ENCODE measurements at places on chromosomes 3 and 15.

GRCh38 chr15:74400313-74400860 lies 32.9 kb upstream of the CYP11A1 start:
- no peak for DNase-seq

DNA sequence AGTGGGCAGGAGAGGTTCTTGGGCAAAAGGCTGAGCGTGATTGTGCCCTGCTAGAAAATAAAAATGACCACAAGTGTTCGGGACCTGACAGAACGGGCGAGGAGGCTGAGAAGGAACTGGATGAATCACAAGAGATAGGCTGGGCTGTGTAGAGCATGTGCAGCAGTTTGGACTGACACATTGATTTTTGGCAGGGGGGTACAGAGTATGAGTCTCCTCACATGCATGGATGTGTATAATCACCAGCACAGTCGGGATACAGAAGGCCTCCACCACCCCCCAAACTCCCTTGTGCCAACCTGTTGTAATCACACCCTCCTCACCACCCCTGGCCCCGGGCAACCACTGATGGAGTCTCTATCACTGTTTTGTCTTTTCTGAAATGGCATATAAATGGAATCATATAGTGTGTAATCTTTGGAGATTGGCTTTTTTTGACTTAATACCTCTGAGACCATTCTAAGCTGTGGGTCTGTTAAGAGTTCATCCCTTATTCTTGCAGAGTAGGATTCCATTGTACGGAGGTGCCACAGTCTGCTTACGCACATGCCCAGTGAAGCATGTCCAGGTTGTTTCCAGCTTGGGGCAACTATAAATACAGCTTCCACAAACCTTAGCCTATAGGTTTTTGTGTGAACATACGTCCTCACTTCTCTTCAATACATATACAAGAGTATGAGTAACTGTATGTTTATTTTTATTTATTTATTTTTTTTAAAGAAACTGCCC lies 438.8 kb downstream of the FOXP1 start:
- no peak for DNase-seq

GRCh38 chr15:48507416-48508065 lies 138.0 kb downstream of the FBN1 start:
- DNase-seq: peak; percentile 30

DNA sequence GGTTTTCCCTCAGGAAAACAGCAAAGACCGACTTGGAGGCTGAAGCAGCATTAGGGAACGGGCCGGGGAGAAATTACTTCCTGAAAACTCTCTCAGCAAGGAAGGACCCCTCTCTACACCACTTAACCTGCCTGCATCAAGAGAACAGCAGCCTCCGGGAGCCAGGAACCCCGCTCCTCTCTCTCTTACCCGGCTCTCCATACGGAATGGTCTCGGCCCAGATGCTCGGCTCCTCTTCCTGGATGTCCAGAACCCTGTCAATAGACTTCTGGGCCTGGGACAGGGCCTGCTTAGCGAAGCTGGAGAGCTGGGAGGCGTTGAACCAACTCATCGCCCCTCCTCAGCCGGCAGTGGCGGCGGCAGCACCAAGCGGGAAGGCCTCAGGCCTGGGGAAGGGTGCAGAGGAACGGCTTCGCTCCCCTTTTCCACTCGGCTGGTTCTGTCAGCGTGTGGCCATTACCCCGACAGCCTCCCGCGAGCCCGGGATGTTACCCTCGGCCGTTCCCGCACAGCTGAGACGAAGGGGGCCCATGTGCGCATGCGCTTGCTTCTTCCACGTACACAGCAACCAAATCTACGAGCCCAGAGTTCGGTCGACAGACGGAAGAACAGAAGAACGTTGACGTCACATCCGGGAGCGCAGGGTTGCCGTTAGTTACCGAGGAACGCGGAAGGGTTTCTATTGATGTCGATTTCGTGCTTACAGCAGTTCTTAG lies at the start of gene TMF1:
Gene TMF1, minus strand, starts transcription at position 578 of the 716 bp plus-strand sequence. Its CDS starts 247 bp downstream, at position 331.
- DNase-seq: peak; percentile 94

DNA sequence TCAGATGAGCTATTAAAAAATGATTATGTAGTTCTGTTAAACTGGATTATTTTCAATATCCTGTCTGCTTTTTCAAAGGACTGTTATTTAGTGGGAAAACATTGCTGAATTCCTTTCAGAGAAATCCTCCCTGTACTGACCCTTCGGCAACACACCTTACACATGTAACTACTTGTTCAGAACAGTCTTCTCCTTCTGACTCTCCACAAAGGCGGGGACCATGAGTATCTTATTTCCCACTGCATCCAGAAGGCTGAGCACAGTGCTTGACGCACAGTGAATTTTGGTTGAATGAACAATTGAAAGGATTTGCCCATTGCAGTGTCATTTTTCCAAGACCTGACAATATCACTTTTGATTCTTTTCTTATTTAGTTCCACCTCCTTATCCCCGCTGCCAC lies 23.1 kb upstream of the CFAP161 start:
- peak; percentile 86 for DNase-seq

Data from RWPE1 (cell line).